Activated CD8-positive, alpha-beta memory T cell treated with anti-CD3 and anti-CD28 coated beads for 48 hours (primary cell): ENCODE measurements at places on chromosomes 1 and 21.

DNA sequence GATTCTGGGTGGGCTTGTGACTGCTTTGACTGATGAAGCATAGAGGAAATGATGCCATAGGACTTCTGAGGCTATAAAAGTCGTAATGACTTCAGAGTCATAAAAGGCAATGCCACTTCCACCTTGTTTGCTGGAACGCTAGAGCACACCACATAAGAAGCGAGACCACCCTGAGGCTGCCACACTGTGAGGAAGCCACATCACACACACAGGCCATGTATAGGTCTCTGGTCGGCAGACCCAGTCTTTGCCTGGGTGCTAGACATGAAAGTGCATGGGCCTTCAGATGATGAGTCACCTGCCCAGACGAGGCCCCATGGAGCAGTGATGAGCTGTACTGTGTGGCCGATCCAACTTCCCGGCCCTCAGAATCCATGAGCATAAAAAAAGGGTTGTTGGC lies 14.2 kb upstream of the KANK4 start:
- DNase-seq = no peak

DNA sequence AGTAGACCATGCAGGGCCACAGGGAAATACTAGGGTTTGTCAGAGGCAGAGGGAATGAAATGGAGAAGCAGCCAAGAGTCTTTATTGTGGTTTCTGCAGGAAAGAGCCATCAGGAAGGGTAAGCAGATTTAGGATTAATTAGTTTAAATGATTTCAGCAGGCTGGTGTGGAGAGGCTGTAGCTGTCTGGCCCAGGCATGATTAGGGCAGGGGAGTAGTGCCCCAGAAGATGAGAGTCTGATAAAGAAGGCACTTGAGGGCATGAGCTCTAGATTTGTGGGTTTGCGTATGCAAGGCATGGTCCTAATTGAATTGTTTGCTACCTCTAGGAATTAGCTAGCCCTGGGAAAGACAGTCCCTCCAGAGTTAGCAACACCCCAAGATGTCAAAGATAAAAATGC lies 484.6 kb upstream of the PLXNA2 start:
- DNase-seq = no peak

- no peak for DNase-seq
These were observed 258.3 kb upstream of the SGIP1 start for GRCh38 chr1:66275601-66276023.

DNA sequence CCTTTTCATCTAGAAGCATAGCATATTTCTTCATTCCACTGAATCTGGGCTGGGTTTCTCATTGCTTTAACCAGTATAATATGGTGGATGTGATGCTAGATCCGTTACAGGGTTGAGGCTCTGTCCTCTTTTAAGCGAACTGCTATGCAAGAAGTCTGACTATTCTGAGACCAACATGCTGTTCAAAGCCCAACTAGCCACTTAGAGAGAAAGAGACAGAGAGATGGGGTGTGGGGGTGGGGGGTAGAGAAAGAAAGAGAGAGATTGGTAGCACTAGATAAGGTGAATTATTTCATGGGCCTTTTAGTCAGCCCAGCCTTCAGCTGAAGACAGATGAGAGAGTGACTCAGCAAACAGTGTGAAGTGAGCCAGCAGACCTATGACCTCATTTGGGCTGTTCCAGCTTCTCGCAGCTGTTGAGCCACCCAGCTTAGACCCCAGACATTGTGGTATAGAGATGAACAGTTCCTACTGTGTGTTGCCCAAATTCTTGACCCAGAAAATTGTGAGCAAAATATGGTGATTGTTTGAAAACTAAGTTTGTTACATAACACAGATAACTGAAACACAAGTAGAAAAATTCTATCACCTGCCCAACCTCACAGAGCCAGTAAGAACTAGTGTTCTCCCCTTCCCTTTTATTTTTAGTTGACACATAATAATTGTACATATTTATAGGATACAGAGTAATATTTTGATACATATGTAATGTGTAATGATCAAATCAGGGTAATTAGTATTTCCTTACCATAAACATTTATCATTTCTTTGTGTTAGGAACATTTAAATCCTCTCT lies 40.7 kb upstream of the PRKACB start:
- no peak for DNase-seq

DNA sequence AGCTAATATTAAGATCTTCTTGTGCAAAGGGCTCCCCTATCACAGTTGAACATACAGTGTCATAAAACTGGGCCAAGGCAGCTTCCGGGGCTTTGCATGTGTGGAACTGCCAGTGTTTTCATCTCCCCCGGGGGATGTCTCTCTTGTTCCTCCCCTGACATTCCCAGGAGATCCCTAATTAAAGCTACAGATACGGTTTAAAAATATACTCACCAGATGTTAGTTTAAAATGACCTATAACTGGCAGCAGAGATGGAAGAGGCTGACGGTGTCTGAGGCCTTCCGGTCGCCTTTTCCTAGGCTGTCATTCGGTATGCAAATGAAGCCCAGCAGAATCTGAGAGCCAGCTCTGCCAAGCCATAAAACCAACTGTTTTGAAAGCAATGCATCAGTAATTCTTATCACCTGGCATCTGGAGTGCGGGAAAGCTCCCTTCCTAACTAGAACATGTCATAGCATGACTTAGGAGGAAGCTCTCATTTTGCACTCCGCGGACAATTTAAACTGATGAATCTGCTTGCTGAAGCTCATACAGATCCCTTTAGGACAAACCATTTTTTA lies 436.5 kb upstream of the VAMP3 start:
- DNase-seq = no peak
